ENCODE measurements at places on chromosomes 3 and 15.
A peak's percentile ranks its signal among the peaks of the same experiment; 100 is the strongest.

- DNase-seq = peak; percentile 2
Measured at GRCh38 chr3:3666664-3667063, 132.6 kb upstream of the LRRN1 start.

DNA sequence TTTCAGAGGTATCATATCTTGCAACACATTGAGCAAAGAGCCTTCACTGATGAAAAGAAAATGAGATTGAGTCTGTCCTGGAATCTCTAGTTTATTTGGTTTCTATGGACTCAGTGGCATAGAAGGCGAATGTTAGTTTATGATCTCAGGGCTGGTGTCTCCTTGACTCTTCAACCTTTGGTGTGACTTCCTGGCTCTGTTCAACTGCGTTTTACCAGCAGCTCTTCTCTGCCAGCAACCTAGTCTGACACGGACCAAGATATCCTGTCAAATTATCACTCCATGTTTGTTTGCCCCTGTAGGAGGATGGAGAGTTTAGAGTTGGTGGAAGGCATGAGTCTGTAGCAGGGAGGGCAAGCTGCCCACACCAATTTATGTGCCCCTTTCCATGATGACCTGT is 82.9 kb upstream of the TBC1D5 start:
- no peak for DNase-seq

GRCh38 chr3:144273601-144274000 is 302.0 kb downstream of the DIPK2A start:
- no peak for DNase-seq

DNA sequence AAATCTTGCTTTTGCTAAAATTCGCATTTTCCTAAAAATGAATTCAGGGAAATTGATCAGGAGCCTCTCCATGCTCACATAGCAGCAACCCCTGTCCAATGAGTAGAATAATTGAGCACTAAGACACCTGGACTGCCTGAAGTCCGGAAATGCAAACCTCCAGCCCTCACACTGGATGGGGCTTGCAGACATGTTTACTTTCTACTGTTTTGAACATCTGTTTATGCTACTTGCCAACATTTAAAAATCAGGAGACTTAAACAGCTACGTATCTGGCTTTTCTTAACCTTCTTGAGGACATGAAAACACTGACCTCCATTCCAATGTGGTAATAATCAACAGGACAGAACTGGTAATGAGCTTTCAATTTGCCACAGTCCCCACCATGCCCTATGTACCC is 184.4 kb downstream of the SHOX2 start:
- no peak for DNase-seq

DNA sequence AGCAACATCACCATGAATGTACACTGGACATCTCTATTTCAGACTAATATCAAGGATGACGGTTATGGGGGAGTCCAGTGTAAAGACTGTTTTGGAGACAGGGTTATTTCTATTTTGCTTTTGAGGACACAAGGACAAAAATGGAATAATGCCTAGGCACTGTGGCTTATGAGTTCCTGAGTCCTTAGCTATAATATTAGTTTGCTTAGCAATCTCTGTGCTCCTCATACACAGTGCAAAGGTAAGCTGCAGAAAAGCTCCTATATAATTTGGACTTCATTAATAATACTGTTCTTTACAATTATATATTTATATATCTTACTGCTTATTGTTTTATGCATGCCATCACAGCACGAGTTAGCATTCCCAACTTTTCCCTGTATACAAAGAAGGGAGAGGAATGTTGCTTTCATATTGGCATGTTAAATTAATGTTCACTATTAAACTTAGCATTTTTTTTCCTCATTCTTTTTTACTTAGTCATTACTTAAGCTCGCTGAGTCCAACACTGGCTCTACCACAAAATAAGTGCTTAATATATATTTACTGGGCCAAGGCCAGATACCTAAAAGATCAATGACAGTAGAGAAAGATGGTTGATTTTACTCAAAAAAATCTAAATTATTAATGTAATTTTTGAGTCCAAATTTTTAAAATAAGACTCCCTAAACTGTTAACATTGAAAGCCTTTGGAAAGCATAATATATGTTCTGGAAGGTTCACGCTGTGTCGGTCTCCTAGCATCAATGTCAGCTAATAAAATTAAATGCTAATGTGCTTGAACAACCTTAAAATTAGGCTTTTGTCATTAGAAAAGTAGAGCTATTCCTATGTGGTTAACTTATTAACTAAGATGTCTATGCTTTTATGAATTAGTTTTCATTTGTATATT is 13.8 kb downstream of the THBS1 start:
- no peak for DNase-seq

- no peak for DNase-seq
Measured at GRCh38 chr3:114147251-114147650, 31.6 kb downstream of the DRD3 start.

GRCh38 chr15:48477795-48478360 is 146.6 kb downstream of the DUT start:
- no peak for DNase-seq

DNA sequence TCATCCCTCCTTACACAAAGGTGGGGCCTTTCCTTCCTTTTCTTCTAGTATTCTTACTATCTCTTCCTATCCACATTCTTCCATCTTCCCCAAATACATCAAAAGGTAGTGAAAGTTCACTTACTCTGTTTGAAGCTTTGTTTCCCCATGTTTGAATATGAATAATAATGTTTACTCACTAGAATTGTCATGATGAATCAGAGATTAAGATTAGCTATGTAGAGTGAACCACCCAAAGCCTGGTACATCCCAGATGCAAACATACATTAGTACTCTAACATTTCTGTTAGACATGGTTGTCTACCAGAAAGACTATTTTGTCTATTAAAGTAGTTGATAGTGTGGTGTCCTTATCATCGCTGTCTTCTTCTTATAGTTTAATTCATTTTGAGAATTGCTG is 327.1 kb upstream of the TBC1D5 start:
- no peak for DNase-seq

- no peak for DNase-seq
Measured at GRCh38 chr15:79035111-79035601, 55.4 kb downstream of the RASGRF1 start.

DNA sequence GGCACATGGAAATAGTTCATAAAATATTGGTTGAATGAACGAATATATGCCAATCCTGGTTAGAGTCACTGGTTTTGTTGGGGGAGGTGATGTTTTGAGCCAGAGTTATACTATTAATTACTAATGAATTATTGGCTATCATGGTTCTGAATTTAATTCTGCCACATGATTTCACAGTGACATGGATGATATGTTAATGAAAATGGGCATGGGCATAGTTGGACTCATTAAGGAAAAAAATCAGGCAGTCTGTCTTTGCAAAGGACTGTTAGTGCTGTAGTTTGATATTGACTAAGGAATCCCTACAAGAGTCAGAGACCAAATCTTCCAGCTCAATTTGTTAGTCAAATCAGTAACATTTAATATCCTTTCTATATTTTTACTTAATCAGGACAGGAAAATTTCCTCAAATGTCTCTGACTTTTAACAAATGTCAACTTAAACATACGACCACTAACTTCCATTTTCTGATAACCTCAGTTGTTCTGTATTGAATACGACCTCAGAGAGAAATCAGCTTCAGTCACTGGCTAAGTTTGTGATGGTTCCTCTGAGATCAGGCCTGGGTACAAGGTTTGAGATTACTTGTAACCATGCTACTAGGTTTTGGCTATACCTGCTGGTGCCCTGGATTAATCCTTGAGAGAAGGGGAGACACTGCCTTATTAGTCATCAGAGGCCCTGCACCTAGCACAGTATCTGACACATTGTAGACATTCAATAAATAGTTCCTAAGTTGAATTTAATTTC is 13.3 kb downstream of the NFKBIZ start:
- no peak for DNase-seq

GRCh38 chr3:4507024-4507596 is 14.0 kb downstream of the ITPR1 start:
- DNase-seq = no peak

DNA sequence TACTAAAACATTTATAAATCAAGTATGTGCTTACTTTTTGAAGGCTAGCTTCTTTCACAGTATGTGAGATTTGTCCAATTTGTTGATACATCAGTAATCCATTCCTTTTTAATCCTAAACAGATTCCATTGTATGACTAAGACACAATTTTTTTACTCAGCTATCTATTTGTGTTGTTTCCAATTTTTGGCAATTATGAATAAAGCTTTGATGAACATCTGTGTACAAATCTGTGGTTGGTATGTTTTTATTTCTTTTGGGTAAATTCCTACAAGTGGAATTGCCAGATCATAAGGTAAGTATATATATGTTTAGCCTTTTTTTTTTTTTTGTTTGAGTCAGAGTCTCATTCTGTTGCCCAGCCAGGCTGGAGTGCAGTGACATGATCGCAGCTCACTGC is 56.2 kb upstream of the VEPH1 start:
- no peak for DNase-seq

DNA sequence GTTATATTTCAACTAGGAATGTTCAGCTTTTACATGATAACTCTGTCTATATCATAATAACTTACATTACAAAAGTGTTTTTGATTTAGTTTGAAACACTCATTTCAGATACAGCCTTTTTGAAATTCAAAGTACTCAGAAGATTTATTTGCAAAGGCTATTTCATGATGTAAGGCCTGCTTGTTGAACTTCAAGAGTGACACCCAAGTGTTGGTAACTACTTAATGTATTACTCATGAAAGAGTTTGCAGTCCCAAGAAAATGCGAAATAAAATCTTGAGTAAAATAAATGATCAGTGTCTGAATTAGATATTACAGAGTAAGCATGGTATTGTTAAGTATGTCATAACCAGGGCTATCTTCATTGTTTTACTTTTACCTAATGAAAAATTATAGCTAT is 35.3 kb downstream of the ARHGEF26 start:
- no peak for DNase-seq

- no peak for DNase-seq
Measured at GRCh38 chr3:41106691-41107090, 92.6 kb upstream of the CTNNB1 start.

GRCh38 chr3:50279255-50280016 is 549 bp downstream of the LSMEM2 start:
- DNase-seq = no peak

GRCh38 chr3:62095756-62096155 is 277.6 kb downstream of the FEZF2 start:
- no peak for DNase-seq

DNA sequence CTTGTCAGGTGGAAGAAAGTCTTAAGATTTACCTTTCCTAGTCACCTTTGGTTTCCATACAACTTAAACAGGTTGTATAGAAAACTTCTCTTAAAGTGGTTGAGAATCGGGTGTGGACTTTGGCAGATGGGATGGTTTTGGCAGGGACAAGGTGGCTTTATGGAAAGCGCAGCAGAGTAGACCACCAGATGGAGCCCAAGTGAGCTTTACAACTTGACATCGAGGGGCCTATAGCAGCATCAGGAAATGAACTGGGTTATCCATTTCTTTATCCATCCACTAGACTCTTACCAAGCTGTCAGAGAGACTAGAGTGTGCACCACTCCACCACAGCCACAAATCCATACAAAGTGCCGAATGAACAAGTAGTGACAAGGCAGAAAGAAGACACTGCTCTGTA is 85.3 kb upstream of the MBNL1 start:
- DNase-seq = peak; percentile 63

DNA sequence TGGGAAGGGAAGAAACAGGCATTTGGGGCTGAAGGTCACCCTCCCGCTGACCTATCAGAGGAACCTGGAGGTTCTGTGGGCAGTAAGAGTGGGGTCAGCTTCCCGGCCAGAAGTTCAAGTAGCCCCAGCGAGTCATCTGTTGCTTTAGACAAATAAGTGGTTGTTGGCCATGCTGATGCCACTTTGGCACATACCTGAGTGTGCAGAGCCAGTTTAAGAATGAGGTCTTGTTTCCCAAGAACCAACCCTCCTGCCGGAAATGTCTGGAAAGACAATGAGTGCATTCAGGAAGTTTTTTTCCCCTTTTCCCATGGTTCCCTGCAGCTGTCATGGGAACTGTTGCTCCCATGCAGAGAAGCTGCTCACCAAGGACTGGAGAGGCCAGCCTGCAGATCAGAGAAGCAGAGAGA is 166.7 kb downstream of the ZNF621 start:
- no peak for DNase-seq

DNA sequence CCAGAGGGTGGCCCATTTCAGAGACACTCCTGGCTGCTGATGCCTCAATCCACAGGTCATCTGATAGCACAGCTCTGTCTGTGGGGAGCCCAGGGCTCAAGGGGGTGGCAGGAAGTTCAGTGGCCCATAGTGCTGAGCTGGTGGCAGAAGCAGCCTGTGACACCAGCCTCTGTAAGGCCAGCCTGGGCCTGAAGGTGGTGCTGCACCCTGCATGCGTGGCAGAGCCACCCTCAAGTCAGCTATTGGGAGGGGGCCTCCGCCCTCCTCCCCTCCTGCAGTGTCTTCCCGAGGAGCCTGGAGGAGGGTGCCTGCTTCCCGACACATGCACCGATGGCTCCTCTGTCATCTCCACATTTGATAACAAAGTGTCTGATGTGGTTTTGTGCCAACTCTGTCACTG is 3.0 kb downstream of the PLA1A start:
- peak; percentile 51 for DNase-seq

DNA sequence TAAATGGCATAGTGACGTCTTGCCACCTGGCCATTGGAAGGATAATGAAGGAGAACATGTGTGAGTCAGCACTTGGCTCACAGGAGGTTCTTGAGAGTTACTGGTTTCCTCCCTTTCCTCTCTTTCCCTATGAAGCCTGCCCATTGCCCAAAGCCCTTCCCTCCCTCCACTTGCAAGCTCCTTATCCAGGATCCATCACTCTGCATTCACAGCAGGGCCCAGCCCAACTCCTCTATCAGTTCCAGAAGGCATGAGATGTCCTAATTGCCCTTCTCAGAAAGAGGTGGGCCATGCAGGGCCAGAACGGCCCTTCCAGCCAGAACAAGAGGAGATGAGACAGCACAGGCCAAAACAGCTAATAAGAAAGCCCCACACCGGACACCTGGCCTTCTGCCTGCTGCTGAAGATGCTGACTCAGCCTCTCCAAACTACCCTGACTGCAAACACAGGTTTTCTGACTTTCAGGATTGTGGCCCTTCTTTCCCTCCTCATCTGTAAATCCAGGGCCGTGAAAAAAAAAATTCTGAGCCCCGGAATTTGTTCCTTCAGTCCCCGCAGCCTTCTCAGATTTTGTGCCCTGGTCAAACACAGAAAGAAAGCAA is 29.7 kb downstream of the HAPLN3 start:
- DNase-seq = no peak

DNA sequence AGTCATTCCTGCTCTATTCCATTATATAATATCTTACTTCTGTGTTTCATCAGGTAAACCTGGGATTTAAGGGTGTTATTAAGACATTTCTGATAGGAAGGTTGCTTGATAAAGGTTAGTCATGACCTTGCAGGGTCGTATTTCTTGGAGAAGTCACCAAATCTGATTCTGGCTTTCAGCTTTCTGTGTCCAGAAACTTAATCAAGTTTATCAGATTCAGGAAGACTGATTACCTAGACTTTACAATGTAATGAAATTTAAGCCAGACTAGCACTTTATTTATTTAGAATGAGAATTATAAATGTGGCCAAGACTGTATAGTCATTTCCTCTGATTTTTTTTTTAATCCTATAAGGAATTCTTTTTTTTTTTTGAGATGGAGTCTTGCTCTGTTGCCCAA is 81.9 kb downstream of the NEO1 start:
- no peak for DNase-seq

GRCh38 chr3:196156160-196156559 is 55.0 kb downstream of the ZDHHC19 start:
- DNase-seq = no peak
